ENCODE measurements at places on chromosomes 7 and 10.

GRCh38 chr10:13989616-13990015, 341.1 kb downstream of the FRMD4A start:
- DNase-seq: no peak

- no peak for DNase-seq
Measured at GRCh38 chr10:44689368-44689767, 221.8 kb upstream of the TMEM72 start.

GRCh38 chr7:51261117-51261835, 55.3 kb downstream of the COBL start:
- DNase-seq: no peak

- no peak for DNase-seq
Measured at GRCh38 chr7:95493247-95493646, 7.5 kb downstream of the ASB4 start.

DNA sequence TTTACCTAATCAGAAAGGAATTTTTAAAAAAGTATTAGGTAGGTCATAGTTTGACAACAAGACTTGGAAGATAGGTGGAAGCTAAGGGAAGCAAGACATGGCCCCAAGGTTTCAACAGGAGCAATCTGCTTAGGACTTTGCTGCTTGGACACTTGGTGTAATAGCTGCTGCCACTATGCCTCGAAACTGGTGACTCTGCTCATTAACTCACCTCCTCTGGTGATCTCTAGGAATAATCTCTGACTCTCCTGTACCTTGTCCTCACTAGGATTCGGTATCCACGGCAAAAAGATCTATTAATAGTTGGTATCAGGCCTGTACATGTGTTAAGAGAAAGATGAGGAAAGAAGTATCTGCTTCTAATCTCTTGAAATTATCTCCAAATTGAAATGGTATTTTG, 53.1 kb downstream of the PTEN start:
- no peak for DNase-seq

GRCh38 chr7:30474893-30475292, 3.7 kb downstream of the NOD1 start:
- DNase-seq: no peak

DNA sequence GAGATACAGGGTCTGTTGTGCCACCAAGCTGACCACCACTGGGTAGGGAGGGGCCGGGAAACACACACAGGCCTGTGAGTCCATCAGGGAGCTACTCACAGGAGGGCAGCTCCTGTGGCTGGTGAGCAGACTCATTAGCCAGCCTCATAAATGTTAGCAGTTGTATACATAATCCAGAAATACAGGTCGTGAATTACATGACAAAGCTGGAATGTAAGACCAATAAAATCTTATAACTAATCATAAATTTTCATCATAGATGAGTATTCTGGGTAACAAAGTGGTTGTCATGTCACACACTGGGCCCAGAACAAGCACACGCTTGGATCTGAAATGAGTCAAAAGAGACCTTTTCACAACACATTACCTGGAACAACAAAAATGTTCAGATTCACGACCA, 642.6 kb upstream of the AUTS2 start:
- DNase-seq: no peak

DNA sequence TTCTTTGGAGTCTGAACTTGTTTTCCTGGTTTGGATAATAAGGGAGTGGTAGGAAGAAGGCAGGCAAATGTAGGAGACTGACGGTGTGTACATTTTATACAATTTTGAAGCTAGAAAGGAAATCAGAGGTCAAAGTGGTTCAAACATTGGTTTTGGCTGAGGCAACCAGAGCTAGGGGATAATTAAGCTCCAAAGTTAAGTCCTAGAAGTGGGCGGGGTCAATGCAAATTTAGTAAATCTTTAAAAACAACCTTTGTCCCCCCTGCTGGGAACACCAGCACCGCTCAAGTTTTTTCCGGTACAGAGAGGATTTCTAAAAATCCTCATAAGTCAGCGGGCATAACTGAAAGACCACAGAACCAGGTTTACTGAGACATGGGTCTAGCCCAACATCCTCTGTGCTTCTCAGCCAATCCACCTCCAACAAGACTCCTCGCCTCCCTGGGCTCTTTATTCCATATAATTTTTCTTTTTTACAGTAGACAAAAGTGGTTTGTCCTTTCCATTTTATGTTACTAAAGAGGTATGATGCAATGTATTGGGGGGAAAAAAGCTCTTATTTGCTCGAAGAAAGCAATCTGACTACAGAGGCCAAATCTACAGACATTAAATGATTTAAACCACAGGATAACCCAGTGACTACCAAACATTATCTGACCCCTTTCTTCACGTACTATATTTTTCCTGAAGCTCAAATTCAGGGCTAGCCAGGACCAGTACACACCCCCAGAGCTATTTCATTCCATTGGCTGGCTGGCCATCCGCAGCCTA, 1.6 kb downstream of the GLUD1 start:
- no peak for DNase-seq

- no peak for DNase-seq
Measured at GRCh38 chr10:74120911-74121310, 29.7 kb downstream of the AP3M1 start.

- DNase-seq: no peak
Measured at GRCh38 chr10:100528921-100529474, 673 bp downstream of the NDUFB8 start.

- no peak for DNase-seq
Measured at GRCh38 chr10:36266923-36267322, 624.8 kb upstream of the FZD8 start.

- DNase-seq: no peak
Measured at GRCh38 chr7:157495594-157495993, 158.8 kb downstream of the DNAJB6 start.

DNA sequence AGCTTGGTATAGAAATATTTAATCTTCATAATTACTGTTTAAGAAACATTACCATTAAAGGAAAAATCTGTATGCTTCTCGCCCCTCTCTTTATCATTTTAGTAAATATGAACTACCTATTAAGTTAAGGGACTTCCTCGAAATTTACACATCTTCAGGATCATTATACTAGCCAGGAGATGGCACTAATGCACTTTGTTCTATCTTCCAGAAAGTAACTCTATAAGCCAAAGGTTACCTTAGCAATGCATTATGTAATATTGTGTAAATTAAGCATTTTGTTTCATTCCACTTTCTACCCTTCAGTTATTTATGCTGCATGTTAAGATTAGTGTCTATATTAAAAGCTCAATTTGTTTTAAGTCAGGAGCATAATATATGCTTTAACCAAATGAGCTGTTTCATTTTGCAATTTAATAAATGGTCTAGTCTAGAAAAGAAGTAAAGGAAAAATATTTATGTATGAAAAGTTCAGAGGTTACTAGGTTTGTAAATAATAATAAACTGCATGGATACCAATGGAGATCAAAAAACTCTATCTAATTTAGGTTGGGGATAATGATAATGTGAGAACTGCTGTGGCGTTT, 128.5 kb downstream of the ANKRD7 start:
- DNase-seq: no peak

GRCh38 chr7:25643286-25643685, 415.0 kb upstream of the NPVF start:
- DNase-seq: no peak

- DNase-seq: no peak
Measured at GRCh38 chr10:123455861-123456260, 210.3 kb upstream of the GPR26 start.

- no peak for DNase-seq
Measured at GRCh38 chr7:27254625-27255024, 12.0 kb downstream of the EVX1 start.

DNA sequence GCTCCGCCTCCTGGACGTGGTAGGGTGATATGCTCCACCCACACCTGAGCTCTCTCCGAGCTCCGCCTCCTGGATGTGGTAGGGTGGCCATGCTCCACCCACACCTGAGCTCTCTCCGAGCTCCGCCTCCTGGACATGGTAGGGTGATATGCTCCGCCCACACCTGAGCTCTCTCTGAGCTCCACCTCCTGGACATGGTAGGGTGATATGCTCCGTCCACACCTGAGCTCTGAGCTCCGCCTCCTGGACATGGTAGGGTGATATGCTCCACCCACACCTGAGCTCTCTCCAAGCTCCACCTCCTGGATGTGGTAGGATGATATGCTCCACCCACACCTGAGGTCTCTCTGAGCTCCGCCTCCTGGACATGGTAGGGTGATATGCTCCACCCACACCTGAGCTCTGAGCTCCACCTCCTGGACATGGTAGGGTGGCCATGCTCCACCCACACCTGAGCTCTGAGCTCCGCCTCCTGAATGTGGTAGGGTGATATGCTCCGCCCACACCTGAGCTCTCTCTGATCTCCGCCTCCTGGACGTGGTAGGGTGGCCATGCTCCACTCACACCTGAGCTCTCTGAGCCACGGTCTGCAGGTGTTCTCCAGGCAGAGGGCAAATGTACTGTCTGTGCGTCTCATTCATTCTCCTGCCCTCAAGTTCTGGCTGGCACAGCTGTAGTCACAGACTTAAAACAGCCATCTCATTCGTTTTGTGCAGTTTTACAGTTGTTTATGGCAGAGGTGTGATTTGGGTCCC, 252.4 kb downstream of the DIP2C start:
- no peak for DNase-seq

DNA sequence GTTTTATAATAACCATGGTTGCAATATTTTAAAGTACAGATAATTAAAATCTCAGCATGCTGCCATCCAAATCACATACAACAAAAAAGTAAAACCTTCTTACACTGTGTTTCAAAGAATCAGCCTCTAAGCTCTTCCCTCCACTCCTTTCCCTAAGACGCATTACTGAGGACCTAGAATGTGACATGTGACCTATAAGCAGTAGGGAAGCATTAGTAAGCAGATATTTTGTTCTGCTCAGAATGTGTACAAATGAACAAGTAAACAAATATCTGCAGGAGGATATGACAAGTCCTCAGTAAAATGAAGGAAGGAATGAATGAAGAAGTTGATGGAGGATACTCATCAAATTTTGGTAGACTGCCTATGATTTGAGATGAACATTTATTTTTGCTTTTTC, 49.1 kb downstream of the RAB11FIP2 start:
- DNase-seq: no peak

DNA sequence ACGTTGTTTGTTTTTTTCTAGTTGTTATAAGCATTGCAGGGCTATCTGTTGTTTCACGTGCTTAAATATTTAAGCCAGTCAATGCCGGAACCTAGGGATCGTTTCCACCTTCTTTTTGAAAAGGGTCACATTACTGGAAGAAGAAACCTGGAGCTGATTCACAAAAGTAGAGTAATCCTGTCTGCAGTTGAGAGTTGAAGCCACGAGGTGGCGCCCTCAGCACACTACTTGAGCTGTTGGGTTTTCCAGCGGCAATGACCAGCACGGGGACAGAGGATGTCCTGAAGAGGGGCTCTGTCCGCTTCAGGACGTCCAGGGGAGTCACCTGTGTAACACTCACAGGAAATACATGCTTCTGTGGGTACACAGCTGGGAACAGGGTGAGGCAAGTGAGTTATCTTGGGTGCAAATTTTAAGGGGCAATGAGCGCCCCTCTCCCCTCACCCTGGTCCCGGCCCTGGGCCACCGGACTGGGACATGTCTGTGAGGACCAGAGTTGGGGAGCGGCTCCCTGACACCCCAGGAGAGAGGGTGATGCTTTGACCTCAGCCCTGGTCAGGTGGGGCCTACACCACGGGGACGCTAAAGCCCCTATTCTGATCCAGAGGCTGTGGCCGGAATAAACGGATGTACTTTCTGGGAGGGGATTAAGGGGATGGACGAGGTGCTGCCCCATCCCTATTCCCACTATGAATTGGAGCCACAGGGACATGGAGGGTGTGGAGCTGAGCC, 26.3 kb upstream of the WDFY4 start:
- DNase-seq: peak; percentile 19
